AG09309 (cell line): ENCODE measurements at places on chromosomes 4 and X.

GRCh38 chrX:107673933-107674479 is 45.7 kb downstream of the PRPS1 start:
- DNase-seq, result no peak

GRCh38 chr4:147461161-147461560 is 19.7 kb upstream of the EDNRA start:
- DNase-seq, result no peak

DNA sequence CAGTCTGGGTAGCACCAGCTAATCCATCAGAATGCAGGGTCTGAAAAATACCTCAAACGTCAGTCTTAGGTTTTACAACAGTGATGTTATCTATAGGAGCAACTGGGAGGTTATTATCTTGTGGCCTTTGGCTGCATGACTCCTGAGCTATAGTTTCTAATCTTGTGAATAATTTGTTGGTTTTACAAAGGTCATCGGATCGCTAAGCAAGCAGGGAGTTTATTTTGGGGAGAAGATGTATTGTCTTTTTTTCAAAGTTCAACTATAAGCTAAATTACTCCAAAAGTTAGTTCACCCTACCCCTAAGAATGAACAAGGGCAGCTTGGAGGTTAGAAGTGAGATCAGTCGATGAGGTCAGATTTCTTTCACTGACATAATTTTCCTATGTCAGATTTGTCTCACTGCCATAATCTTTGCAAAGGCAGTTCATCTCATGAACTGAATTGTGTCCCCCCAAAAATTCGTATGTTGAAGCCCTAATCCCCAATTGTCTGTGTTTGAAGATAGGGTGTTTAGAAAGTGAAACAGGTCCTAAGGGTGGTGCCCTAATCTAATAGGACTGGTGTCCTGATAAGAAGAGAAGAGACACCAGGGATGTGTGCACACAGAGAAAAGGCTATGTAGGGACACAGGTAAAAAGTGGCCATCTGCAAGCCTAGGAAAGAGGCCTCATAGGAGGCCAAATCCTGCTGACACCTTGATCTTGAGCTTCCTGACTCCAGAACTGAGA is 175.8 kb upstream of the GALNT7 start:
- no peak for DNase-seq

GRCh38 chr4:14018191-14018853 is 390.8 kb upstream of the BOD1L1 start:
- no peak for DNase-seq

DNA sequence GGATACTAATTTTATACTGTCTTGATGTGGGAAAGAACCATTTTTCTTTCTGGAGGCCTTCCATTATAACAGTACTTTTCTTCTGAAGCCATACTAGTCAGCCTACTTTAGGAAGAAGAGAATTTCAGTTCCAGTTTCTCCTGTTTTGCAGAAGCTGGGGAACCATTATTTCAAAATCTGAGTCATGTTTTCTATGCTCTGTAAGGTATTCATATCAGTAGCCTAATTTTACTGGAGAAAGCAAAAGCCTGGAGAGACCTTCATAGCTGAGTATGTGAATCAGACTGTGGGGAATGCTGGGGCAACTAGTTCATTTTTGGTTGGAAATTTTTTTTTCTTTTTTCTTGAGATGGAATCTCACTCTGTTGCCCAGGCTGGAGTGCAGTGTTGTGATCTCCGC is 22.4 kb downstream of the AFF1 start:
- DNase-seq, result no peak

- no peak for DNase-seq
These were observed 127.5 kb downstream of the PJA1 start for GRCh38 chrX:69037786-69038185.

DNA sequence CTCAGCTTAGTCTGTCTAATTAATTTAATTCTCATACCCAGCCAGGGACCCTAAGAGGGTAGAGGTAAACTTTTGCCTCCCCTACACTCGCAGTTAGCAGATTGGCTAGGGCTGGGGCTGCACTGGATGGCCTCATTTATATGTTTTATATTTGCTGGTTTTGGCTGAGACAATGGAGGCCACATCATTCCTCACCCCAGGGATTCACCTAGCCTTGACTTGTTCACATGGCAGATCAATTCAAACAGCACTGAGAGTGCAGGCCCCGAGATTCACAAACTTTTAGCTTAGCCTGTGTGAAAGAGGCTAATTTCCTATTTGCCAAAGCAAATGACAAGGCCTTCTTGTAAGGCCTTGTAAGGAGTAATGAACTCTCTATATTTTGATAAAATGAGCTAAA is 844.4 kb downstream of the ARAP2 start:
- no peak for DNase-seq

DNA sequence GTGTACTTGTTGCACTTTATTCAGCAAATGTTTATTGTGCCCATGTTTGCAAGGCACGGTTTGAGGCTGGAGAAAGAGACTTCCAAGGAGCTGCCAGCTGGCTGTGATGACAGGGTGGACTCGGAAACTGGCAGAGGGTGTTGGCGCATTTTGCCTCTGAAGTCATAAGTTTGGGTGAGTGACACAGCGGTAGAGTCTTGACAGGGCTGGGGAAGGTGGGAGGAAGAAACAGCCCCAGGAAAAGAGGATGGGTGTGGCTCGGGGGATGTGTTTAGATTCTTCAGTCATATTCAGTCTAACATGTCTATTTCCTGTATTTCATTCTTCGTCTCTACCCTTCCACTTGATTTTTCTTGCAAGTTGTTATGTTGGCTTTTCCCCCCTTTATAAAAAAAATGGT is 77.0 kb upstream of the STOX2 start:
- no peak for DNase-seq

DNA sequence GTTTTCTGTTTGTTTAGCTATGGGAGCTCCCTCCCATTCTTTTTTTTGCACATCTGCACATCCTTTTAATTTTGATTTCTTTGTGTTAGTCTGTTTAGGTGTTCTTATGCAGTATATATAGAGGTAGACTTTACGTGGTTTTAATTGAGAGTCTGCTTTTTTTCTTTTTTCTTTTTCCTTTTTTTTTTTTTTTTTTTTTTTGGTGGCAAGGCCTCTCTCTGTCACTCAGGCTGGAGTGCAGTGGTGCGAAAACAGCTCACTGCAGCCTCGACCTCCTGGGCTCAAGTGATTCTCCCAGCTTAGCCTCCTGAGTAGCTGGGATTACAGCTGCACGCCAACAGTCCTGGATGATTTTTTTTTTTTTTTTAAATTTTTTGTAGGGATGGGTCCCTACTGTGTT is 68.2 kb downstream of the FAM193A start:
- no peak for DNase-seq

GRCh38 chr4:39464886-39465501 is 6.1 kb downstream of the LIAS start:
- no peak for DNase-seq
